NCI-H460 (cell line): ENCODE measurements at places on chromosomes 4 and X.

DNA sequence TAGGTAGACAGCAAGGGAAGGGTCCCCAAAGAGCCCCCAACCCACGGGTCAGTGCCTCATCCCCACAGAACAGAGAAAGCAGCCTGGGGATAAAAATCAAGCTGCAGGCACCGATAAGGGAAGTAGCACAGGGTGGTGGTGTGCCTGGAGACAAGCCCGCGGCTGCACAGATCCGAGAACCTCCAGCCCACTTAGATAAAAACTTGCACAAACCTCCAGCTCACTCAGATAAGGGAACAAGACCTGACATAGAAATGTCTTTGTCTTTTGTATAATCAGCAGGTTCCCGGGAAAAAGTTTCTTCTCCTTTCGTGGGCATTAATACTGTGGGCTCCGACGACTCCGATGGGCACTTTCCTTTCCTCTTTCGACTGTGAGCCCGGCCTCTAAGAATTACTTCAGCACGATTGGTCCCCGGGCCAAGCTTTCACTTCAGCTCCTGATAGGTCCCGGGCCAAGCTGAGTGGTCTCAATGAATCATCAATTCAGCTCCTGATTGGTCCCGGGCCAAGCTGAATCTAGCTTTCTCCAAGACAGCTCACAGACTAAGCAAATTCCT lies 32.4 kb downstream of the PRDX4 start:
- DNase-seq, result no peak

- peak; percentile 43 for DNase-seq
Measured at GRCh38 chr4:143399113-143399949, 62.7 kb downstream of the GAB1 start.

DNA sequence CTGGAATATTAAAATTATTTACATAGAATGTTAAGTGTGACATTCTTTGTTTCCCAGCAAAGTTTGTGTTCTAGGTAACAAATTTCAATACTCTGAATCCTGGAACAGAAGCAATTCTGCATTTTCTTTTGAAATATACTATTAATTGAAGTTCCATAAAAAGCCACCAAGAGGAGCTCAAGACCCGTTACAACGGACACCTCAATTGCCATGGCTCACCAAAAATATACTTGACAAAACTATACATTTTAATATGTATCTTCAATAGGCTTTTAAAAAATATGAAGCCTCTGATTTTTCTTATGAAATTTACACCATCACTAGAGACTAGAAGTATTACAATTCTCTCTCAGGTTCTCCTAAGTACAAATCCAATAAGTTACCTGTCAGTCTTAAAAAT lies 111.4 kb downstream of the NYX start:
- DNase-seq, result peak; percentile 27

GRCh38 chr4:85128246-85129204 lies 162.0 kb upstream of the WDFY3 start:
- DNase-seq, result no peak

DNA sequence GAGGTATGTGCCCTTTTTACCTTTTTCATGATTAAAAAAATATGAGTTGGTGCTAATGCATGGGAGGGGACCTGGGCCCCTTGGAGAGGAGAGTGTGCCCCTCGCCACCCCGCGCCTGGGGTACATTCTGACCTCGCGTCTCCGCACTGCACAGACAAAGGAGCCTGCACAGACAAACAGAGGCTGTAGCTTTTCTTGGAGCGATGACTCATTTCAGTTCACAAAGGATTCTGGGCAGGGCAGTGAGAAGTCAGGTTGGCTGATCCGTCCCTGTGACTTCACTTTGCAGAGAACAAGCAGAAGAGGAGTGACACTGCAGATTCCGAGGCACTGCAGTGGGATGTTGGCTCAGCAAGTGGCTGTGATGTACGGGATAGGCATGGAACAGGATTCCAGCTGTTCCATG lies 82.9 kb downstream of the STOX2 start:
- DNase-seq, result peak; percentile 90

DNA sequence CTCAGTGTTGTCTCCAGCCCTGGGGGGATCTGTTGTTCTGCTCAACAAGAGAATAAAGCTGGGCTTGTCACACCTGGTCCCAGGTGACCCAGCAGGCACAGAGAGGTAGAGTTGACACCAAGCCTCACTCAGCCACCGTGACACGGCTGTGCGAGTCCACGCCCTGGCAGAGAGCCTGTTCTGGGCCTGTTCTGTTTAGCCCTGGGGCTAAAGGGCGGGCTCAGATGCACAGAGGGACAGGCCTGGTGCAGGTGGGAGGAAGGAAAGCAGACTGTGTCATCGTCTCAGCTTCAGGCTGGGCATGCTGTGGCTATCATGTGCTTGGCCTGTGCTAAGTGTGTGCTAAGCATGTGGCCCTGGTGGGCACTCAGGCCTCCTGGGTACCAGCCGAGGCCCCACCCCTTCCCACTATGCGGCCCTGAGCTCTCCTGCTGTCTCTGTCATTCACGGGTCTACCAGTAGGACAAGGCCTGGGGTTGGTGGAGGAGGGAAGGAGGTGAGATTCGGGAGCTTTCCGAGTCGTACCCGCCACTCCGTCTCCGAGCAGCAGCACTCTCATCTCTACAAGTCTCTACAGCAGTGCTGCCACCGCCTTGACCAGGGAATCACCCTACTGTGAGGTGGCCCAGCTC lies 10.8 kb downstream of the WFS1 start:
- DNase-seq, result no peak

GRCh38 chr4:158936238-158936637 lies 166.6 kb upstream of the RAPGEF2 start:
- DNase-seq, result no peak

DNA sequence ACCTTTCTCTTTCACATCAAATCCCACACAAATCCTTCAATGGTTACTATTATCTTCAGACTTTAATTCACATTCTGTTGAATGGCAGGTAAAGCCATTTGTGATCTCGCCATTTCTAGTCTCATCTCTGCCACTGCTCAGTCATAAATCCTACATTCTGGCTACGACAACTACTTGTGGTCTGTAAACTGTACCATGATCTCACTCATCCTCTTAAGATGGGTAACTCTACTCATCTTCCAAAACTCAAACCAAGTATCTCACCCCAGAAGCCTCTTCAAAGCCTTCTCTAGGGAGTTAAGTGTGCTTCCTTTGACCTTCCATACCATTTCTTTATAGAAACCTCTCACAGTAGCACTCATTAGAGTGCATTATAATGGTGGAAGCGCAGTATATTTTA lies 101.8 kb downstream of the NEK1 start:
- DNase-seq, result no peak

DNA sequence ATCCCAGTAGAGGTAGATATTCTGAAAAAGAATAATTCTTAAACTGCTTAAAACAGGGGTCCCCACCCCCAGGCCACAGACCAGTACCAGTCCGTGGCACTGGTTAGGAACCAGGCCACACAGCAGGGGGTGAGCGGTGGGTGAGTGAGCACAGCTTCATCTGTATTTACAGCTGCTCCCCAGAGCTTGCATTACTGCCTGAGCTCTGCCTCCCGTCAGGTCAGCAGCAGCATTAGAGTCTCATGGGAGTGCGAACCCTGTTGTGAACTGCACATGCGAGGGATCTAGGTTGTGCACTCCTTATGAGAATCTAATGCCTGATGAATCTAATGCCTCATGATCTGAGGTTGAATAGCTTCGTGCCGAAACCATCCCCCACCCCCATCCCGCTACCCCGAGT lies 76.8 kb downstream of the FAM114A1 start:
- DNase-seq, result no peak

DNA sequence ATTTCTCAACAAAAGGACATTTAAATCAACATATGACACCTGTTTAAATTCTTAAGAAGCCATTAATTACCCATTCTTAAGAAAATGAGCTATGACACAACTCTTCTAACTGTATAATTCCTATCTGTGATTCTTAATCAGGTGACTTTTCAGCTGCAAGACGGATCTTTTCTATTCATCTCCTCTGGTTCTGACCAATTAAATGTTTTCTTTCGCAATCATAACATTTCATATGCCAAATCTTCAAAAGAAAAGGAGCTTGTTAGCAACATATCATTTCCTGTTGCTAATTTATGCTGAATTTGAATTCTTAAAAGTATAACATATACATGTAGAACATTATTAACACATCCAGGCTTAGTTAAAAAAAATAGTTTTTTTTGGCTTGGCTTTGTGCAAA lies 62.5 kb downstream of the SEL1L3 start:
- no peak for DNase-seq

- DNase-seq, result no peak
Measured at GRCh38 chr4:141131723-141132071, 1.6 kb downstream of the RNF150 start.

- no peak for DNase-seq
Measured at GRCh38 chrX:69314436-69315348, 149.4 kb upstream of the PJA1 start.

DNA sequence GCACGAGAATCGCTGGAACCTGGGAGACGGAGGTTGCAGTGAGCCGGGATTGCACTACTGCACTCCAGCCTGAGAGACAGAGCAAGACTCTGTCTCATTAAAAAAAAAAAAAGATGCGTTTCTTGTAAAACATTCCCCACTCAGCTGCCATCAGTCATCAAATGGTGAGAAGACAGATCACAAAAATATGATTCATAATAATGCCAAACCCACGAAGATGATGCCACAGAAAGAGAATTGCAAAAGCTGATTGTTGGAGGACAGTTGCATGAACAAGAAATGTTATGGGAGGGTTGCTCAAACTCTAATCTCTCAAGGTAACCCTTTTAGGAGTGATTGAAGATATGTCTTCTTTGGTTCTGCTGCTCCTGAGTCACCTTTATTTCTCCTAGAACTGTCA lies 21.4 kb upstream of the SMIM14 start:
- no peak for DNase-seq

- no peak for DNase-seq
Measured at GRCh38 chr4:2937146-2937857, 25.9 kb downstream of the NOP14 start.

- no peak for DNase-seq
Measured at GRCh38 chr4:6386091-6386490, 86.3 kb downstream of the PPP2R2C start.

DNA sequence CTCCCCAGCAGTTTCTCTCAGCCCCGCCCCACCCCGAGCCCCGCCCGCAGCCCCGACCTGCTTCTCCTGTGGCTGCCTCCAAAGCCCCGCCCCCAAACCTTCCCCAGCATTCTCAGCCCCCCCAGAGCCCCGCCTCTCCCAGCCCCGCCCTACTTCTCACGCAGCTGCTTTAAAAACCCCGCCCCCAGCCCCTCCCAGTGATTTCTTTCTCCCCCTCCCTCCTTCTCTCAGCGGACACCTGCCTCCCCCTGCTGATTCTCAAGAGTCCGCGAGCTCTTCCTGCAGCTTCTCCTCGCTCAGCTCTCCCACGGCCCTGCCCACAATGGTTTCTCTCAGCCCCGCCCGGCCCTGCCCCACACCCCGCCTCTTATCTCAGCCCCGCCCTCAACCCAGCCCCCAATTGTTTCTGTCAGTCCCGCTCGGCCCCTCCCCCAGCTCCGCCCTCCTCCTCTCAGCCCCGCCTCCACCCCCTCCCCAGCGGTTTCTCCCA lies 636 bp upstream of the EOLA1 start:
- peak; percentile 89 for DNase-seq

DNA sequence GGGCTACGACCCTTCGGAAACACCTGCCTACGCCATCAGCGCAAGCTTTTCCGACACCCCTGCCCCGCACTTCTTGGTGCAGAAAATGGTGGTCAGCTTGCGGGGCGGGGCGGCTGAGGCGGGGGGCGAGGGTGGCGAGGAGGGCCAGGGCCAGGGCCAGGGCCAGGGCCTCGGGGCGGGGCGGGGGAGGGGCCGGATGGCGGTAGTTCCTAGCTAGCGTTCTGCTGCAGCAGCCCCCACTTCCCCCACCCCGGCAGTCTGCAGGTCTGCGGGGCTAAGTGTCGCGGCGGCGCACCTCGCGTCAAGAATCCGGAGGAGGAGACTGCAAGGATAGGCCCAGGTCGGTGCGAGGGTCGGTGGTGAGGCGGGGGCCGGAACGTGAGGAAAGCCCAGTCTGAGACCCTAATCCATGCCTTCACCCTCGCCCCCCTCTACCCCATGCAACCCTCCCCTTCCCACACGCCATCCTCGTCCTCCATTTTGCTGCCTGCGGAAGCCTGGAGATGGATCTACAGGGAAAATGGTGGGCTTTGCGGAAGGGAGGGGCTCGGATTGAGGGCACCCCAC lies 600 bp downstream of the BEX4 start:
- no peak for DNase-seq

DNA sequence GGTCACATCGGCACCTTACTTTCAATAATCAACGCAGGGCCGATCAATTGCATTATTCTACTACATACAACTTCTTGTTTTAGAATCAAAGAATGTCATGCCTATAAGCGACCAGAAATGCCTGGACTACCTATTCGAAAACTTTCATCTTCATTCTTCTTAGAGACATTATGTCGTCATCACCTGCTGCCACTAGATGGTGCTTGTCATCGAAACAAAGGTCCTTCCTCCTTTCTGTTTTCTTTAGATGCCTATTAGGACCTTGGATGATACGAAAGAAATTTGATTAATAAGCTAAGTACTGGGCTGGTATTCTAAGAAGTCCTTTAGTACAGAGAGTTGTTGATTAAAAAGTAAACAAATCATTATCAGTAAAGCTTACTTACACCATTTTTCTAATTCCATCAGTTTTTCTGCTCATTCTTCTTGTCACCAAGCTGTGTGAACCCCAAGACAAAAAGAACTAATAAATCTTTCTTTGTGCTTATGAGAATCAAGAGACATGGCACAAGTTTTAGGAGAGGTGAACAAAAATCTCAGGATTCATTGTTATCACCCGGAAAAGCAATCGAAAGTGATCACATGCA lies 154.5 kb upstream of the SLC4A4 start:
- peak; percentile 37 for DNase-seq

DNA sequence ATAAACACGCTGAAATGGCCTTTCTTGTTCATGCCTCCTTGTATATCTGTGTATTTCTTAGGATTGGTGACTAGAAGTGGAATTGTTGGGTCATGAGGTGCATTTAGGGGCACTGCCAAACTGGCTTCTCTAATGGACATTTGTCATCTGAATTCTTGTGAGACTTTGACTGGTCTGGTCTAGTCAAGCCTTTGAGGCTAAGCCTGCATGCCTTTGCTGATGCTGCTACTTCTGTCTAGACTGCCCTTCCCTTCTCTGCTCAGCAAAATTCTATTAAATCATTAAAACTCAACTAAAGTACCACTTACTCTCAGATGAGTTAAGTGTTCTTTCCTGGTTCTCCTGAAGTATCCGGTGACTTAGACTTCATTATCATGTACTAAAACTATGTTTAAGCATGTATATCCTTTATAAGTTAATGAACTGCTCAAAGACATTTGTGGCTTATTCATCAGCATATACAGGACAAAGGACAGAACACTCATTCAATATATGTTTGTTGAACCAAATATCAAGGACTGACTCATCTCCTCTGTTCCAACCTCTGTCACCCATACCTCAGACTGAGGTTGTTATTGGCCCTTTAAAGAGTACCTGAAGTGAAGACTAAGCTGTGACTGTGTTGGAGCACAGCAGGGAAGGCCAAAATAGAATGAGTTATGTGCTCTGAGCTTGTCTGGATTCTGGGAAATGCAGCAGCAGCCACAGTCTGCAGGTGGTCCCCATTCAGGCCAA lies 9.0 kb downstream of the TCEAL1 start:
- no peak for DNase-seq

- peak; percentile 59 for DNase-seq
Measured at GRCh38 chr4:98778206-98778605, 119.8 kb upstream of the TSPAN5 start.

- no peak for DNase-seq
Measured at GRCh38 chr4:17577665-17578481, 875 bp downstream of the LAP3 start.
